KBM-7 (cell line): ENCODE measurements at places on chromosomes 13 and 19.

DNA sequence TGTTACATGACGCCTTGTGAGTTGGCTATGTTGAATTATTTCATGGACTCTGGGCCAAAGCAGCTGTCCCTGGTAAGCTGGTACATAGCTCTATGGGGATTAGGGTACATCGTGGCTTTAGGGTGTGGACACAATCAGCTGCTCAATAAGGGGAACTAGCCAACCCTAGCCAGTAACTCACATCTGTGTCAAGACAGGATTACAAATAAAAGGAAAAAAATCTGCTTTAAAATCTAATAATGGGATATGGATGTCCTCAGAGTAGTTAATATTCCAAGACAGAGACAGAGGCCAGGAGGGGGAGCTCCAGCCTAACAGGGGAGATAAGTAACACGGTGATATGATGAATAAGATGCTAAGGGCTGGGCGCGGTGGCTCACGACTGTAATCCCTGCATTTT is 21.1 kb upstream of the ZNF766 start:
- peak; percentile 41 for DNase-seq

DNA sequence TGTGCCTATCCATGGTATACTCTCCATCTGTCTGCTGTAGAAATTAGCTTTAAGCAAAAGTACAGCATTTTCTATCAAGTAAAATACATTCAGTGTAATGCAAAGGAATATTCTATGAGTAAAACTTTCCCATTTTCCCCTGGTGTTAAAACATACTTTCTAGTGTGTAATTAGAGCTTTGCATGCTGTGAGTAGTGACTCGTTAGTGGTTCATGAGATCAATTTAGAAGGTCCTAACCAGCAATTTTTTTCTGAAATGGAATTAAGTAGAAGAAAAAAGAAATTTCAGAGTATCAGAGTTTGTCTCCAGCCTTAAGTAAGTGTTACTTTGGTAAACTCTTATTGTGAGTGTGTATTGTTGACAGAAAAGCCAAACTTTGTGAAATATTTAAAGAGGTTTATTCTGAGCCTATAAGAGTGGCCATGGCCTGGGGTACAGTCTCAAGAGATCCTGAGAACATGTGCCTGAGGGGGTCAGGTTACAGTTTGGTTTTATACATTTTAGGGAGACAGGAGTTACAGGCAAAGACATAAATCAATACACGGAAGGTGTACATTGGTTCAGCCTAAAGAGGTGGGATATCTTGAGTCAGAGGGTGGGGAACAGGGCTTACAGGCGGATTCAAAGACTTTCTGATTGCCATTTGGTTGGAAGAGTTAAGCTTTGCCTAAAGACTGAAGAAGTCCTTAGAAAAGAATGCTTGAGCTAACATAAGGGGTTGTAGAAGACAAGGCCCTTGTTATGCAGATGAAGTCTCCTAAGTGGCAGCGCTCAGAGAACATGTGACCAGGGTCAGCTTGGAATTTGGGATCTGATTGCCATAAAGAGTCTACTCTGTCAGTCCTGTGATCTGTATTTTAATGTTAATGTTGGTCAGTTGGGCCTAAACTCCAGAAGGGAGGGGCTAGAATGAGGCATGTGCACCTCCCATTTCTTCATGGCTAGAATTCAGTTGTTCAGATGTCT is 25.5 kb downstream of the FAM187B start:
- no peak for DNase-seq

- no peak for DNase-seq
Observed at GRCh38 chr19:5216141-5216847, 124.3 kb downstream of the PTPRS start.

DNA sequence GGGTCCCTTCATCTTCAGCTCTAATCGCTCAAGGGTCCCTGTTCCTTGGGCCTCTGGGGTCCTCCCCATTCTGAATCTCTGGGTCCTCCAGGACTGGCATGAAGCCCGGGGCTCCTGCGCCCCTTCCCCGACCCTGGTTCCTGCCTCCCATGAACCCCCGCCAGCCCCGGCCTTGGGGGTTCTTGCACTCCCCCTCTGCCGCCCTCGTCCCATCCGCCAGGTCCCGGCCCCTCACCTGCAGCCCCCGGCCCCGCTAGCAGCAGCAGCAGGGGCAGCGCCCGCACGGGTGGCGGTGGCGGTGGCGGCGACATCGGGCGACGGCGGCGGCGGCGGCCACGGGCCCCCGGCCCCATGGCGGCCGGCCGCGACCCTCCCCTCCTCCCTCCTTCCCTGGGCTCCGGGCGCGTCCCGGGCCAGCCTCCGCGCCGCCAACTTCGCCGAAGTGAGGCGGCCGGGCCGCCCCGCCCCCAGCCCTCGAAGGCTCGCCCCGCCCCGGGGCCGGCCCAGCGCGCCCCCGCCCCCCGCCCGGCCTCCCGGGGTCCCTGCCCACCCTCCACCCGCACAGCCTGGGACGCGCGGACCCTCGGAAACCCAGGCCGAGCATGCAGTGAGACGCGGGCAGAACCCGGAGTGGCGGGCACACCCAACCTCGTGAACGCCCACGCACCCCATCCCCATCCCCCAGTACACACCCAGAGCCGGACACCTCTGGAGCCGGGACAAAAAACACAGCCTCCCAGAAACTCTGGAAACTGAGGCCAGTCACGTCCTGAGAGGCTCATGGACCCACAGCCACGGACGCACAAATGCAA is at the start of gene NOTCH3:
NOTCH3 (minus strand) TSS at position 443 of the 812 bp plus-strand sequence; CDS start at position 353, 90 bp downstream.
- no peak for DNase-seq

- DNase-seq, result no peak
Observed at GRCh38 chr13:110150384-110151101, 156.4 kb downstream of the COL4A1 start.

GRCh38 chr13:101453784-101454201 is 1.3 kb downstream of the ITGBL1 start:
- DNase-seq, result no peak

GRCh38 chr19:49771674-49772139 is 4.9 kb downstream of the AP2A1 start:
- DNase-seq, result no peak

GRCh38 chr13:32256243-32256642 is 58.9 kb downstream of the ZAR1L start:
- no peak for DNase-seq

DNA sequence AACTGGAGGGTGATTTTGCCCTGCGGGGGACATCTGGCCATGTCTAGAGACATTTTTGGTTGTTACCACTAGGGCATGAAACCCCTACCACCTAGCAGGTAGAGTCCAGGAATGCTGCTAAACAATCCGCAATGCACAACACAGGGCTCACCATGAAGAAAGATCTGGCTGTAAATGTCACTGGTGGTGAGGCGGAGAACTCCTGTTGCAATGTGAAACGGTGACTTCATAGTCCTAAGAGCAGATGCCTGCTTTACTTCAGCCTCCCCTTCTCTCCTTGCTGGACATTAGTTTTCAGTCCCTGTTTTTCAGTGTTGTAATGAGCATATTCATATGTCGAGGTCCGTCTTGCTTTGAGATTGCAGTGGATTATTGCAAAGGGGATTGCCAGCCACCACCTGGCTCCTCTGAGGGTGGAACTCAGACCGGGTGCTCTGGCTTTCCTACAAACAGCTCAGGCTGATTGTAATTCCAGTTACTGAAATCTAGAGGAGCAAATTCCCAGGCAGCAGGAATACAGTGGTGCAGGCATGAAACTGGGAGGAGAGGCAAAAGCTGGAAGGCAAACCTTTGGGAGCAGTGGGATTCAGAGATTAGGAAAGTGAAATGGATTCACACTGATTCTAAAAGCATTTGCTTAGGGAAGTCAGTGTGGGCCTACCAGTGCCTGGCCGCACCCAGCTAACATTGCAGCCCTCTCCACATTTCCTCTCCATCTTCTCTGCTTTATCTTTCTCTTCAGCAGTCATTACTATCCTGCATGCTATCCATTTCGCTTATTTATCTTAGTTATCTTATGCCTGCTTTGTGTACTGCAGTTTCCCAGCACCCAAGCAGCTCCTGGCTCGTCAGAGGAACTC is 76.1 kb upstream of the PCDH8 start:
- DNase-seq, result no peak
